ENCODE measurements at places on chromosomes 1 and 21. TPM values are rescaled to one million over a fixed set of nuclear protein-coding genes. Genes with fewer than 3 reads are reported as not detected.

CRYAA gene
- not detected for total RNA-seq

PFKL gene
- 129 TPM for total RNA-seq

CD53 gene
- 194 TPM for total RNA-seq

SPSB1 gene
- total RNA-seq = 1.2 TPM

GCSAML gene
- total RNA-seq = 0.20 TPM

CLCA1 gene
- not detected for total RNA-seq

SPRR2A gene
- not detected for total RNA-seq

OR2W3 gene
- total RNA-seq = not detected

CD247 gene
- total RNA-seq = 130 TPM

FHAD1 gene
- total RNA-seq = not detected

CDA gene
- total RNA-seq = not detected

TSPEAR gene
- total RNA-seq = not detected

MROH9 gene
- total RNA-seq = not detected

ALPL gene
- total RNA-seq = not detected

IFI6 gene
- 10.7 TPM for total RNA-seq

RASSF5 gene
- total RNA-seq = 165 TPM

ZNF326 gene
- 26.2 TPM for total RNA-seq

CFHR2 gene
- not detected for total RNA-seq

LYPD8 gene
- not detected for total RNA-seq

FMO1 gene
- not detected for total RNA-seq

KCNQ4 gene
- 0.09 TPM for total RNA-seq

OVAAL gene
- not detected for total RNA-seq

ERICH3 gene
- not detected for total RNA-seq

LMX1A gene
- not detected for total RNA-seq

FCAMR gene
- not detected for total RNA-seq

VWA5B1 gene
- total RNA-seq = not detected

GPR37L1 gene
- total RNA-seq = not detected

FCRL6 gene
- total RNA-seq = 1.8 TPM

NBPF4 gene
- 0.15 TPM for total RNA-seq

IL12RB2 gene
- 35.1 TPM for total RNA-seq

SH2D1B gene
- not detected for total RNA-seq

ICOSLG gene
- 1.6 TPM for total RNA-seq

ARHGEF16 gene
- not detected for total RNA-seq

NUF2 gene
- 28.5 TPM for total RNA-seq

ADAM30 gene
- total RNA-seq = not detected

MYBPH gene
- total RNA-seq = not detected

PRAMEF25 gene
- total RNA-seq = not detected

FNDC10 gene
- 2.9 TPM for total RNA-seq

RNF186 gene
- not detected for total RNA-seq

FMO3 gene
- total RNA-seq = not detected

RBM11 gene
- total RNA-seq = 1.9 TPM

TACSTD2 gene
- total RNA-seq = not detected

CLCA4 gene
- total RNA-seq = not detected

TEX38 gene
- not detected for total RNA-seq

MATN1 gene
- 0.59 TPM for total RNA-seq

PTPN14 gene
- 0.91 TPM for total RNA-seq
